AG09319 (cell line): ENCODE measurements at places on chromosomes 2 and 18.
A peak's percentile ranks its signal among the peaks of the same experiment; 100 is the strongest.

DNA sequence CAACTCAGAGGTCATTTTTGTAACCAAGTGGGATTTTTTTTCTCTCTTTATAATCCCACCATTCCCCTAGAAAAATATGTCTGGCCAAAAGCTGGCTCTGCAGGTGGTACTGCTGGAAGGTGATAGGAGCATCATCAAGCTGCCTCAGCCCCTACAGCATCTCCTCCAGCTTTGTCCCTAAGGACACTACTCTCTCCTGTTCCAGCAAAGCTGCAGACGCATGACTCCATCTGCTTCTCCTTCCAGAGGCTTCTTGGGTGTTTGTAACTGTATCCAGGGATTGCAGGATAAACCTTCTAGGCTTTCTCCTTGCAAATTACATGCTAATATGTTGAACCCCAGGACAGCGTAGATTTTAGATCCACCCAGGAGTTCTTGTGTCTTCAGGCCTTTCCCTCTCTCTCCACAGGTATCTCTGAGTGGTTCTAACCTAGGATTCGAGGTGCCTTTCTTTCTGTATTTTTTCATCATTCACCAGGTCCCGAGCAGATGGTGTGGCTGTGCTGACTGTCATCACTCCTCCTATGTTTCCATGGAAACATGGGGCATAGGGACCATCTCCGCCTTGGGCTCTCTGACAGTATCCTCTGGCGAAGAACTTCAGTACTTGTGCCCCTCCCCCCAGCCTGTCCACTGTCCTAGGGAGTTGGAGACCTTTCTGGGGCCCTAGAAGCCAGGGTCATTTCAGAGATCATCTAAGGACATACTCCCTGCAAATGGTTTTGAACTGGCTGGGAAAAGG is 34.3 kb downstream of the AFF3 start:
- no peak for DNase-seq

GRCh38 chr2:136154384-136154783 is 36.4 kb upstream of the CXCR4 start:
- no peak for DNase-seq

GRCh38 chr2:136019306-136019705 is 33.9 kb upstream of the DARS1 start:
- DNase-seq: no peak

DNA sequence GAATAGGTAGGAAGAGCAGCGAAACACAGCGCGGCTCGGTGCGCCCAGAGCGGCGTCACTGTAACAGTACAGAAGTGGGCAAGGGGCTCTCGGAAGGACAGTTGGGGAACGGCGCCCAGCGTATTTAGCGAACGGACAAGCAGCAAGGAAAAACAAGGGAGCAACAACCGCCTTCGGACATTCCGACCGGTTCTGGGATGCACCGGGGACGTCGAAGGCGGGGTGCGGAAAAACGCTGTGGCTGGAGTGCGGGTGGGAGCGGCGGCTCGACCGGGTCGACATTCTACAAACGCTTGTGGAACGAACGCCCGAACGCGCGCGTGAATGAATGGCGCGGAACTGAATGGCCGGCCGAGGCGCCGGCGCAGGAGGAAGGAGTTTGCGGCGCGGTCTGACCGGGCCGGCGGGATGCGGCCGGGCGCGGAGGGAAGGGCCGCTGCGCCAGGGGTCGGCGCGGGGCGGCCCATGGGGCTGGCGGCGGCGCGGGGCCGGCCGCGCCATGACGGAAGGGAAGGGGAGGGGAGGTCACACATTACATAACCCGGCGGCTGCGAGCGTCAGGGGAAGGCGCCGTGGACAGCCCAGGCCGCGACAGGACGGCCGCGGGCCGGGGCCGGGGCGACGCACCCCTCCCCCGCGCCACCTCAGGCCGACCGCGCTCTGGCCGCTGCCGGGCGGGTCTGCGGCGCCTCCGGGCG is 605 bp downstream of the REV1 start:
- no peak for DNase-seq

GRCh38 chr2:26609205-26609631 is 31.9 kb downstream of the CIB4 start:
- no peak for DNase-seq

- DNase-seq: no peak
Observed at GRCh38 chr2:101038455-101039255, 36.6 kb downstream of the RPL31 start.

GRCh38 chr2:118177884-118178283 is 89.6 kb downstream of the INSIG2 start:
- DNase-seq: no peak

- no peak for DNase-seq
Observed at GRCh38 chr2:30315391-30316063, 84.2 kb downstream of the LBH start.

GRCh38 chr2:168816369-168816768 is 13.9 kb downstream of the NOSTRIN start:
- peak; percentile 54 for DNase-seq

GRCh38 chr2:133633881-133634409 is 65.7 kb upstream of the NCKAP5 start:
- no peak for DNase-seq

DNA sequence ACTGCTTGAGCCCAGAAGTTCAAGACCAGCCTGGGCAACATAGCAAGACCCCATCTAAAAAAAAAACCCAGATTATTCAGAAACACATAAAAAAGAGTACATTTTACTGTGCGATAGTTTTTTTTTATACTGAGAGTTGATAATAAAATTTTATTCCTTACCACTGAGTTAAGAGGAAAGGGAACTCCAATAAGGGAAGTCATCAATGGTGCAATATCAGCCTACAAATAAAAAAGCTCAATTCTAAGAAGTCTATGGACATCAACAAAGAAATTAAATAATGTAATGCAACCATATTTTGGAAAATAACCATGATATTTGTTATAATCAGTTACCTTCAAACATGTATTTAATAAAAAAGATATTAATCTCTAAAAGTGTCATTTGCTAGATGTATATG is 46.6 kb downstream of the PIGN start:
- DNase-seq: no peak

- no peak for DNase-seq
Observed at GRCh38 chr2:3214065-3214464, 163.6 kb downstream of the EIPR1 start.

DNA sequence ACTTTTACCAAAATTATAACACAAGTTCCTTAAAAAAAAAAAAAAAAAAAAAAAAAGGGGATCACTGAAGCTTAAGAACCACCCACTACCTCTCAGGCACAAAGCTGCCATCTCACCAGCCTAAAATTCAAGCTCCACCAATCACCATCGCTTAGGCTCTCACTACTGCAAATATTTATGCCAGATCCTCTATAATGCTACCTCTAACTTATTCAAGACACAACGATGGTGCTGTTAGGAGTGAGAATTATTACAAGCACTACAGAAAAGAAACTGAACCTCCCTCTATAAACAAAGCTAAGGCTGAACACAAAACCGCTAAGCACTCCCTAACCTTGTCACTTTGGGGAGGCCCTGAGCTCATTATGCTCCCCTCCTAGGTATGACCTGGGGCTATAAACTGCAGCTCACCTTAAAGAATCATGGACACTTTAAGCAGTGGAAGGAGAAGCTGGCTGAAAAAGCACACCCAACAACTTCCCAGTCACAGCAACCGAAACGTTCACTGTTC is 3.6 kb downstream of the FZD5 start:
- DNase-seq: no peak

- no peak for DNase-seq
Observed at GRCh38 chr2:217804338-217804737, 198.5 kb downstream of the TNS1 start.

GRCh38 chr2:134287323-134287722 is 33.5 kb downstream of the MGAT5 start:
- no peak for DNase-seq

DNA sequence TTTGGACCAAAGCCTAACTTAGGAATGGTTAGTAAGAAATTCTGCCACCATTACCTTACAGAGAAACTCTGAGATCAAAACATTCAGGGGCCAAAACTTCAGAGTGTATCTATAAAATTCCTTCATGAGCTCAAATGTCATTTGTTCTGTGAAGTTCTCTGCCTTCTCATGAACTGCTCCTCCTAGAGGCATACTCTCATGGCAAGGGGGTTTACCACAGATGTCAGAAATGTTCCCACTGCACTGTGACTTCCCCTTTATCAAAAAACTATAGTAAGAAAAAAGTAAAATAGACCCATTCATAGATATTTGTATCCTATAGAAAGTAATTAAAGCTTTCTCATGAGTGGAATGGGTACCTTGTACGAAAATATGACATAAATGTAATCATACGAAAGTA is 68.5 kb downstream of the USP40 start:
- DNase-seq: no peak

- DNase-seq: no peak
Observed at GRCh38 chr2:30150786-30151185, 4.0 kb downstream of the YPEL5 start.

- no peak for DNase-seq
Observed at GRCh38 chr2:22536133-22536532, 848.8 kb upstream of the KLHL29 start.

GRCh38 chr18:70370762-70371733 is 82.2 kb downstream of the SOCS6 start:
- no peak for DNase-seq

DNA sequence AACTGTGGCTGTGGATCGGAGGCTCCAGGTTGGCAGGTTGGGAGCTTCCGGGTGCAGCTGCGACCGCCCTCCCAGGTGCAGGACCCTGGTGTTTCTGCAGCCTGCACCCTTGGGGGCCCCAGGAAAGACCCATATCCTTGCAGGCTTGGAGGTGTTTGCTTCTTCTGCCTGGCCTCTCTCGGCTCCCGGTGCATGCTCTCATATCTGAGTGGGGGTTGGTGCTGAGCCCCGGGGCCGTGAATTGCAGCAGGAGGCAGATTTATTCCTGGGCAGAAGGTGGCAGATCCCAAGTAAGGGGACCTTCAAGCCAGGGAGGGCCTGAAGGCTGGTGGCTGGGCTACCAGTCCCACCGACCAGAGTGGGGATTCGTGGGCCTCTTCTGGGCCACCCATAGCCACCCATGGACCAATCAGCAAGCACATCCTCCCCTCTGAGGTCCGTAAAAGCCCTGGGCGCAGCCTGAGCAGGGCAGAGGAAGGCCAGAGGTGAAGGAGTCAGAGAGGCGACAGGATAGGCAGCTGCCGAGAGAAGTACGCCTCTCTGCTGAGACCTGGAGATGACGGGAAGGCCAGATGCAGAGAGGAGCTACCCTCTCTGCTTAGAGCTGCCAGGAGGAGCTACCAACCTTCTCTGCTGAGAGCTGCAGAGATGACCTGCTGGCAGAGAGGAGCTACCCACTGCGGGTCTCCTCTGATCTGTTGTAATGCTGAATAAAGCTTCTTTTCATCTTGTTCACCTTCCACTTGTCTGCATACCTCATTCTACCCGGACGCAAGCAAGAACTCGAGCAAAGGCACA is 1279.0 kb upstream of the LRRTM1 start:
- no peak for DNase-seq

DNA sequence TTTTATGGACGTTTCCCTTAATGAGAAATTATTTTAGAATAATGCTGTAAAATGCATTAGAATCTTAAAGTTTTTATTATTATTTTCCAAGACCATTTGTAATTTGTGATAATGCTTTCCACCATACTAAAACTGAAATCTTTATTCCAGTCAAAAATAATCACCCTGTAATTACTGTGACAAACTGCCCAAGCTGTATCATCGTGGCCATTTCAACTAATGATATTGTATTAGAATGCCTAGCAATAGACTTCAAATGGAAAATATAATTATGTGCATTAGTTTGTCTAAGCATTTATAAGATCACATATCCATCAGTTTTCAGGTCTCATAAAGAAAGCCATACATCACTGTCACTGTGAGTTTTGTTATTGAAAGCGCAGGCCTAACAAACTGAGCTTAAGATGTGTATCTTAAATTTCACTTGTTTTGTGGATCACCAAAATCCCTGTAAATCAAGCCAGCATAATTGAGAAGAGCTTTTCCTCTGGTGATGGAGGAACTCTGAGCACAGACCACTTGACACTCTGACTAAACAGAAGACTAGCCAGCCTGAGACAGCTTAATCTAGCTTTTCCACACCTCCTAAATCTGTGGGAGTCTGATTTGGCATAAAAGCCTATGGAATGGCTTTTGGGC is 1312.2 kb upstream of the ACVR2A start:
- DNase-seq: no peak

- DNase-seq: no peak
Observed at GRCh38 chr2:167607731-167608130, 639.7 kb downstream of the STK39 start.

DNA sequence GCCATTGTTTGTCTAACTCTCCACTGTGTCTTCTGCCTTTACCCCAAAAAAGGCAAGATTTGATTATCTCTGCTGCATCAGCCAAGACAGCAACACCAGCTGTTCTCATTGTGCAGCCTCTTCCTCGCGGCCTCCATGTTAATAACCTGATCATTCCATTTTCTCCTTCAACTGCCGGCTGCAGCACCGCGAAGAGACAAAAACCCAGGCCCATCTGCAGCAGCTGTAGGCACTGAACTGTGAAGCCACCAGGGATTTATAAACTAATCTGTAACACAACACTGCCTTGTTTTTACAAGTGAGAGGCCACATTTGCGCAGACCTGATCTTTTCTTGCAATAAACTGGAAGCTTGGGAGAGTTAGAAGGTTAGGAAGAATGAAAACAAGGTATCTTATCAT is 147.8 kb downstream of the SATB2 start:
- DNase-seq: no peak

GRCh38 chr2:72150861-72151356 is 3.2 kb upstream of the CYP26B1 start:
- DNase-seq: no peak

DNA sequence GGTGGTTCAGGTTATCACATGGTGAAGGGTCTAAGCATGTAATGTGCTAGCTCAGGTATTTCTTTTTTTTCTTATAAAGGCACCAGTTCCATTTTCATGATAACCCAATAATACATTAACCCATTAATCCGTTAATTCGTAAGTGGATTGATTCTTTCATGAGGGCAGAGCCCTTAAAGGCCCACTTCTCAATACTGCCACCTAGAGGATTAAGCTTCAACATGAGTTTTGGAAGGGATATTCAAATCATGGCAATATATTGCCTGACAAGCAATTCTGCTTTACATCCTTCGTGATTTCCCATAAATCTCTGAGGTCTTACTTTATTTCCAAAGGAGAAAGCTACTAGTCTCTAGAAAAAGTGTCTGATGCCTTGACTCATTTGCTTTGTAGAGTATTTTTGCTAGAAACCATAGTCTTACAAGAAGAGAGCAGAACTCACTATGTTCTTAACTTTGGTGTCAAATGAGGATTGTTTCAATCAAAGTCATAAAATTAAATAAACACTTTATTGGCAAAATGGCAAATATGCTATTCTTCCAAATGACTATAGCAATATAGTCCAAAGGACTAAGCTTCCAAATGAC is 271.3 kb downstream of the KCNS3 start:
- DNase-seq: peak; percentile 27
